Stimulated activated CD8-positive, alpha-beta memory T cell treated with anti-CD3 and anti-CD28 coated beads, Interleukin-7, amount 100 ng/mL, for 1 hour (primary cell): ENCODE measurements at places on chromosomes 2 and 18.
A peak's percentile ranks its signal among the peaks of the same experiment; 100 is the strongest.

DNA sequence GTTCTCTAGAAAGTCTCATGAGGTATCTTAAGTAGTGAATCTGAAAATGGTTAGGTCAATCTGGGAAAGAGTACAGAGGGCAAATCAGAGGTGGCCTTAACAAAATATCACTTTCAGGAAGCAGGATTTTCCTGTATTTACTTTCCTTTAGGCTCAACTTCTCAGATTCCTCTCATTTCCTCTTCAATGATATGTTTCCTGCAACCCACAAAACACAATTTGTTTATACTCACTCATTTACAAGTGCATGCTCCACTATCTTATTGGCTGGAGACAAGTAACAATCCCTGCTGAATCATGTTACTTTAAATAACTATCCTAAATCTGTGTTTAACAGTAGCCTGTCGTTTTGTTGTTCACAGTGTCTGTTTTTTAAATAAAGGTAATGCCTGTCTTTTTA, 228.1 kb downstream of the DSC3 start:
- DNase-seq, result no peak

GRCh38 chr2:118738524-118739308, 108.7 kb downstream of the EN1 start:
- no peak for DNase-seq

- no peak for DNase-seq
Observed at GRCh38 chr2:162661618-162662017, 176.9 kb downstream of the KCNH7 start.

GRCh38 chr2:228374741-228375140, 193.3 kb upstream of the SPHKAP start:
- DNase-seq, result no peak

GRCh38 chr18:13477147-13477683, 249.1 kb downstream of the FAM210A start:
- DNase-seq, result no peak

DNA sequence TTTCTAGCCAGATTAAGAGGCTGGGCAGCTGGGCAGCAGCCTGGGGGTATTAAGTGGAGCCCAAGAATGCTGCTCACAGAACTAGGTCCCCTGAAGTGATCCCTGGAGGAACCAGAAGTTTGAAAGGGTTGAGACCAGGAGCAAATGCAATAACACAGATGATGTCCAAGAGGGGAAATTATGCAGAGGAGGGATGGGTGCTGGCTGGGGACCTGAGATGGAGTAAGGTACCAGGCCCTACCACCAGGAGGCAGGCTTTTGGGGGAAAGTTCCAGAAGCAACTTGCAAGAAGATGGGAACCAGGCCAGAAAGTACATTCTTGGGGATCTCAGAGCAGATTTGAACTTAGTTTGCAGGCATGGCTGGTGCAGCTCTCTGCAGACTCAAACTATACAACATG, 175.1 kb downstream of the NCK2 start:
- DNase-seq, result peak; percentile 24

- no peak for DNase-seq
Observed at GRCh38 chr18:32300914-32301313, 111.1 kb downstream of the MEP1B start.

DNA sequence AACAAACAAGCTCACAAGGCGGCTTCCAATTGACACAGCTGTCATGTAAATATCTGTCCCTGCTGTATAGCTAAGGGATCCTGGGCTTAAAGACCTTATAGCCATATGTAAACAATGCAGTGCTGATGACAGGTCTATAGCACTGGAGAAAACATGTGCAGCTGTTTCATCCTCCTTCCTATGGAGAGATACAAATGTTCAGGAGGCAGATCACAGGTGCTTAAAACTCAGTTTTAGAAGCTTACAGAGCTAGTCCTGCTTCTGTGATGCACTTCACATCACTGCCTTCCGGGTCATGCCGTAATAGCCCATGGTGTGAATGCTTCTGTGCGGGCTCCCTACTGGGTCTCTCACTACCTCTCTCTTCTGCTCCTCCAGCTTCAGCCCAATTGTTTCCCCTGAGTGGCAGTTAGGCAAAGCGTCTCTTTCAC, 262.4 kb upstream of the CHST9 start:
- DNase-seq, result no peak

DNA sequence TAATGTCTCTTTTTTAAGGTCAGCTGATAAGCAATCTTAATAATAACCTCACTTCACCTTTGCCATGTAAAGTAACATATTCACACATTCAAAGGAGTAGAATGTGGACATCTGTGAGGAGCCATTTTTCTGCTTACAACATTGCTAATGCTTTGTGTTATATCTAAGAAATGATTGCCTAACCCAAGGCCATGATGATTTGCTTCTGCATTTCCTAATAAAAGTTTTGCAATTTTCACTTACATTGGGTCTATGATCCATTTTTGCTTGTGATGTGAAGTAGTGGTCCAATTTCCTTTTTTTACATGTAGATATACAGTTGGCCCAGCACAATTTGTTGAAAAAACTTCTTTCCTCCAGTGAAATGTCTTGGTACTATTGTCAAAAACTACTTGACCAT, 22.0 kb downstream of the RELCH start:
- DNase-seq, result no peak

- DNase-seq, result peak; percentile 42
Observed at GRCh38 chr18:62420513-62421209, 95.6 kb downstream of the TNFRSF11A start.

DNA sequence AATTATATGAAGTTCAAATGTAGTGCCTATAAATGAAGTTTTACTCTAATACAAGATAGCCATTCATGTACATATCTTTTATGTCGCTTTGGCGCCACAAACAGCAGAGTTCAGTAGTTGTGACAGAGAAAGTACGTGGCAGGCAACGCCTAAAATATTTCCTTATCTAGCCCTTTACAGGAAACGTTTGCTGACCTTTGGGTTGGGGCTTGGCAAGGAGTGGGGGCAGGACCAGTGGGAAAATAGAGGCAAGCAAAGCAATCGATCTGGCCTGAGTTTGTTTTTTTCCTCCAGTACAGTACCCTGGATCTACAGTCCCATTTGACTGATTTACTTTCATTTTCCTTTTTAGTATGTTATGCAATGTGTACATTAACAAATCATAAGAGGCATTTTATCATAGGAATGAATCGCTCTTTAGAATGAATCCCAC, 13.1 kb downstream of the CCDC68 start:
- peak; percentile 6 for DNase-seq

GRCh38 chr2:200650195-200650594, 64.4 kb downstream of the AOX1 start:
- DNase-seq, result no peak

GRCh38 chr2:237590272-237591140, at the start of gene RAB17:
RAB17 (minus strand) TSS chr2:237590734; CDS start chr2:237586154, 4,580 bp downstream.
- no peak for DNase-seq

- no peak for DNase-seq
Observed at GRCh38 chr2:141714496-141714895, 416.3 kb downstream of the LRP1B start.

DNA sequence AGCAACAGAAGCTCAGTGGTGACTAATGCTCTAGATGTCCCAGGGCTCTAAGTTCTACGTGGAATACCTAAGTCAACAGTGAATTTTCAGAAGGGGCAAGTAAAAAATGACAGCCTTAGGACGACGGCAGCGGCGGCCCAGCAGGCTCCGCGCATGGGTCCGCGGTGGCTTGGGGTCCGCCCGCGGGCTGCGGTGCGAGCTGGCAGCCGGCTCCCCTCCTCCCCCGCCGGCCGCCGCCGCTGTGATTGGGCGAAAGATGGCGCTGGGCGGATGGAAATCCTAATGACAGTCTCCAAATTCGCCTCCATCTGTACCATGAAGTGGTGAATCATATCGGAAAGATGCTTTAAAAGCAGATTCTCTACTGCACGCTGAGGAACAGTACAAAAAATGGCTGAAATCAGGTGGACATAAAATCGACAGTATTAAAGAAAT, 74.7 kb downstream of the HNRNPLL start:
- DNase-seq, result no peak

DNA sequence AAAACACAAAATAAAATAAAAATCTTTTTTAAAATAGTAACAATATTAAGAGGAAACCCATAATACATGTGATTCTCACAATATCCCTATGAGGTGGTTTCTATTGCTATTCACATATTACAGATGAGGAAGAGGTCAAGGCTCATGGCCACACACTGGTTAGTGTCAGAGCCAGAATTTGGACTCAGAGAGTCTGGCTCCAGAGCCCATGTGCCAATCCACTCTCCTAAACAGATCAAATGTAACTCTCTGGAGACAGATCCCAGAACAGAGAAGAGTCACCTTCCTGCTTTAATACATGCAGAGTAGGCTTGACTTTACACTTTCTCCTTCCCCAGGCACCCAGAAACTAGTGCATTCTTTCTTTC, 10.1 kb upstream of the SLC11A1 start:
- no peak for DNase-seq

- no peak for DNase-seq
Observed at GRCh38 chr18:61530681-61531080, 197.5 kb downstream of the CDH20 start.
